Adrenal gland (tissue), 19 donors: ENCODE measurements at places on chromosomes 4 and X. TPM values are rescaled to one million over a fixed set of nuclear protein-coding genes. Genes with fewer than 3 reads are reported as not detected.

DNA sequence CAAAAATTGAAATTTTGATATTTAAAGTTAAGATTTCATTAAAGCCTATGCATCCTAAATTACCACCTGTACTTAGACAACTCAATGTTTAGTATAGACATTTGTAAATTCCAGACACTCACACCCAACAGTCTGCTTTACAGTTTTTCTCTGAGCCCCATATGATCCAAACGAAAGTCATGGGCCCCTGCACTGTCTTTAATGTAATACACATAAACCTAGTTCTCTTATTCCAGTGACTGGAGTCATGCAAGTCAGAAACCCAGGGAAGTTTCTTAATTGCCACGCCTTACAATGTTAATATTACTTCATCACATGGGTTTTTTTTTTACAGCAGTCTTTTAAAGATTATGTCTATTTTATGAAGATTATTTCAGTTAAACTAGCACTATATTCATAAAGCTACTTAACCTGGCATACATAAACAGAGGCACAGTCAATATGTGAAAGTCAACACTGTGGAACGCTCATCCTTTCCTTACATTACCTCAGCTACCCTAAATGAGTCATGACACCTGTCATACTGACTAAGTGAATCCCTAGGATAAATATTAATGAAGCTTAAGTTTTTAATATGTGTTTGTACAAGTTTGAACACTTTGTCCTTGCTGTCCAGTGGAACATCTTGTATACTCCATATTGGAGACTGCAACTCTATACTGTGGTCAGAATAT is 67.7 kb upstream of the H2AZ1 start:
- no peak overlapping the region for H3K27ac ChIP-seq
- H3K4me3 ChIP-seq: no peak overlapping the region
- no peak for DNase-seq
- no peaks in the 10 kb centered on the region for H3K27me3 ChIP-seq
- H3K4me1 ChIP-seq: no peaks in the 10 kb centered on the region

DNA sequence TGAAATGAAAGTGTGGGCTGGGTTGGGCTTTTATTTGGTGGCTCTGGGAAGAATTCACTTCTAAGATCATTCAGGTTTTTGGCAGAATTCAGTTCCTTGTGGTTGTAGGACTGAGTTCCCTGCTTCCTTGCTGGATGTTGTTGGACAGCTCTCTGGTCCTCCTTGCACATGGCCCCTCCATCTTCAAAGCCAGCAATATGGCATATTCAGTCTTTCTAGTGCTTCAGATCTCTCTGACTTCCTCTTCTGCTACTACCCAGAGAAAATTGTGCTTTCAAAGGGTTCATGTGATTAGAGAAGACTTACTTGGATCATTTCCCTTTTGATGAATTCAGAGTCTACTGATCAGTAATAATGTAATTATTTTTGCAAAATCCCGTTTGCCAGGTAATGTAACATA is 12.8 kb upstream of the IGFBP7 start:
- H3K4me3 ChIP-seq: no peak overlapping the region
- no peaks in the 10 kb centered on the region for H3K36me3 ChIP-seq
- H3K27me3 ChIP-seq: no peaks in the 10 kb centered on the region
- DNase-seq: no peak

DNA sequence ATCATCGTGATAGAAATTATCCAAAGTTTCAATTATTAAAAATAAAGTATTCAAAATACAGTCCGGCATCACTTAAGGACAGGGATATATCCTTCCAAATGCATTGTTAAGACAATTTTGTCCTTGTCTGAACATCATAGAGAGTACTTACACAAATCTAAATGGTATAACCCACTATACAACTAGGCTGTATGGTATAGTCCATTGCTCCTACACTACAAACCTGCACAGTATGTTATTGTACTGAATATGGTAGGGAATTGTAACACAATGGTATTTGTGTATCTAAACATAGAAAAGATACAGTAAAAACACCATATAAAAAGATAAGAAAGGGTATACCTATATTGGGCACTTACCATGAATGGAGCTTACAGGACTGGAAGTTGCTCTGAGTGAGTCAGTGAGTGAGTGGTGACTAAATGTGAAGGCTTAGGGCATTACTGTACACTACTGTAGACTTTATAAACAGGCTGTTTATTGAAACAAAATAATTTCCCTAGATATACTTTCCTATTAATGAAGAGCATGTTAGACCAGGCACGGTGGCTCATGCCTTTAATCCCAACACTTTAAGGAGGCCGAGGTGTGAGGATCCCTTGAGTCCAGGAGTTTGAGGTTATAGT is 44.8 kb upstream of the PTPN13 start:
- no peak overlapping the region for H3K4me3 ChIP-seq
- DNase-seq: no peak
- no peaks in the 10 kb centered on the region for H3K4me1 ChIP-seq
- no peak overlapping the region for H3K27ac ChIP-seq
- H3K36me3 ChIP-seq: no peaks in the 10 kb centered on the region

DNA sequence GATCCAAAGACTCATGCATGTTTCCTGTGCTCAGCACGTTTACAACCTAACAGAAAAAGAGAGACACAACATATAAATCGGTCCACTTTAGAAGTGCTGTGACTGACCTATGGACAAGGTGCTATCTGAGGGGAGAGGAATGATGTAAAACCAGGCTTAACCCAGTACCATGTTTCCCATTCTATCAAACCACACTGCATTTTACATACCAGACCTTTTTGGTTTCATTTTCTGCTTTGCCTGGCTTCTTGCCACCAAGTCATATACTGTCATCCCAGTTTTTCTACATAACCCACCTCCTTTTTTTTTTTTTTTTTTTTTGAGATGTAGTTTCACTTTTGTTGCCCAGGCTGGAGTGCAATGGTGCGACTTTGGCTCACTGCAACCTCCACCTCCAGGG is 82.2 kb downstream of the KLF8 start:
- no peaks in the 10 kb centered on the region for H3K4me1 ChIP-seq
- no peak overlapping the region for H3K27ac ChIP-seq
- no peak for DNase-seq
- no peak overlapping the region for H3K4me3 ChIP-seq
- H3K27me3 ChIP-seq: peaks cover 5% of the 10 kb centered on the region

DNA sequence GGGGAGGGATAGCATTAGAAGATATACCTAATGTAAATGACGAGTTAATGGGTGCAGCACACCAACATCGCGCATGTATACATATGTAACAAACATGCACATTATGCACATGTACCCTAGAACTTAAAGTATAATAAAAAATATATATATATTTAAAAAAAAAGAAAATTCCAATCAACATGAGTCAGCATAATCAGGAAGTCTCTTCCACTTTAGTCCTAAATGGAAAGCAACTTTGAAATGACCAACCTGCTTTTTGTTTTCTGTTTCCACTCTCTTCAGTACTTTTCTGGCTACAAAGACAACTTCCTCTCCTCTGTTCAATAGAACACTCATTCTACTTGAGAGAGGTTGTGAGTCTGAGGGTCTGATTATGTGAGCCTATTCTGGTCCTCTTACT is 13.5 kb upstream of the MAGEA8 start:
- no peaks in the 10 kb centered on the region for H3K36me3 ChIP-seq
- no peak overlapping the region for H3K27ac ChIP-seq
- H3K4me3 ChIP-seq: no peak overlapping the region
- H3K4me1 ChIP-seq: no peaks in the 10 kb centered on the region
- no peak for DNase-seq
- H3K27me3 ChIP-seq: peaks cover 5% of the 10 kb centered on the region

DNA sequence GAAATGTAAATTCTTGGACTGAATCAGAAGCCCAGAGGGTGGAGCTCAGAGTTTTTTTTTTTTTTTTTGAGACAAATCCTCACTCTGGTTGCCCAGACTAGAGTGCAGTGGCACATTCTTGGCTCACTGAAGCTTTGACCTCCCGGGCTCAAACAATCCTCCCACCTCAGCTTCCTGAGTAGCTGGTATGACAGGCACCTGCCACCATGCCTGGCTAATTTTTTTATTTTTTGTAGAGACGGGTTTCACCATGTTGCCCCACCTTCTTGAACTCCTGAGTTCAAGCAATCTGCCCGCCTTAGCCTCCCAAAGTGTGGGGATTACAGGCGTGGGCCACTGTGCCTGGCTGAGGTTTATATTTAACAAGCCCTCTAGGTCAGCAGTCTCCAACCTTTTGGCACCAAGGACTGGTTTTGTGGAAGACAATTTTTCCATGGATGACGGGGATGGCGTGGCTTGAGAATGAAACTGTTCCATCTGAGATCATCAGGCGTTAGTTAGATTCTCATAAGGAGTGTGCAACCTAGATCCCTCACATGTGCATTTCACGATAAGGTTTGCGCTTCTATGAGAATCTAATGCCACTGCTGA is 76.7 kb downstream of the FHIP1A start:
- no peaks in the 10 kb centered on the region for H3K4me1 ChIP-seq
- DNase-seq: no peak
- H3K27me3 ChIP-seq: no peaks in the 10 kb centered on the region
- no peaks in the 10 kb centered on the region for H3K36me3 ChIP-seq
- no peak overlapping the region for H3K27ac ChIP-seq
- H3K4me3 ChIP-seq: no peak overlapping the region

DNA sequence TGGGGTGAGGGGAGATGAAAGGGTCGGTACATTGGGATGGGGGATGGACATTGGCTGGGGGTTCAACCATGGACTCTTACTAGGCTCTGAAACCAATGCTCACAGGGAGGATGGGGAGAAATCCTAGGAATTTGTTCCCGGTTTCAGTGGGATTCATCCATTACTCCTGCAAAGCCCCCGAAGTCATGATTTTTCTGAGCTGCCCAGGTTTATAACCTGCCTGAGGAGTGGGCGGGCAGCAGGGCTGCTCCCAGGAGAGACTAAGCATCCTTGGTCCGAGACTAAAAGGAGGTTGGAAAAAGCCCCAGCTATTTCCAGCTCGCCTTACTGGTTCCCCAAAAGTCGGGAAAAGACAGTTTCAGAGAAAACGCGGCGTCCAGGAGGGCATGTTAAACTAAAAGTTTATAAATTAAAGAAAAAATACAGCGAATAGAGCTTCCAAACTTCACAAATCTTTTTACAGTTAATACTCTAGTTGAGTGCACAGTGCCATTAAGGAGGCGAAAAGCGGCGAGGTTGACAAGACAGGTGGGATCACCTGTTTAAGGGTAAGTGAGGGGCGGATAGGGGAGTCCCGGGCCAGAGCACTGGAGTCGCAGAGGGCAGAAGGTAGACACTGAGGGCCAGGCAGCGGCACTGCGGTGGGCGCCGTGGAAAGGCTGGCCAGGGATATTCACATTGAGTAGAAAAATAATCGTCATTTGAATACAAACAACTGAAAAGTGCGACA is 3.7 kb downstream of the NKX3-2 start:
- no peaks in the 10 kb centered on the region for H3K36me3 ChIP-seq
- H3K27ac ChIP-seq: no peak overlapping the region
- H3K27me3 ChIP-seq: peaks cover 90% of the 10 kb centered on the region
- no peaks in the 10 kb centered on the region for H3K4me1 ChIP-seq
- no peak overlapping the region for H3K4me3 ChIP-seq

GRCh38 chr4:14520171-14520570 is 482.1 kb upstream of the CPEB2 start:
- no peaks in the 10 kb centered on the region for H3K27me3 ChIP-seq
- no peak for DNase-seq
- H3K4me3 ChIP-seq: no peak overlapping the region
- H3K4me1 ChIP-seq: no peaks in the 10 kb centered on the region
- H3K36me3 ChIP-seq: no peaks in the 10 kb centered on the region

GRCh38 chr4:167419468-167420140 is 185.3 kb upstream of the SPOCK3 start:
- no peaks in the 10 kb centered on the region for H3K27me3 ChIP-seq
- no peaks in the 10 kb centered on the region for H3K4me1 ChIP-seq

- H3K36me3 ChIP-seq: no peaks in the 10 kb centered on the region
- no peak overlapping the region for H3K4me3 ChIP-seq
- DNase-seq: no peak
Measured at GRCh38 chr4:150136481-150136880, 58.2 kb downstream of the DCLK2 start.

GRCh38 chrX:119784747-119785446 is 6.5 kb downstream of the RPL39 start:
- H3K27me3 ChIP-seq: no peaks in the 10 kb centered on the region
- peaks cover 4% of the 10 kb centered on the region for H3K4me1 ChIP-seq
- no peak overlapping the region for H3K27ac ChIP-seq
- DNase-seq: peak; percentile 32
- H3K36me3 ChIP-seq: peaks cover 23% of the 10 kb centered on the region

DNA sequence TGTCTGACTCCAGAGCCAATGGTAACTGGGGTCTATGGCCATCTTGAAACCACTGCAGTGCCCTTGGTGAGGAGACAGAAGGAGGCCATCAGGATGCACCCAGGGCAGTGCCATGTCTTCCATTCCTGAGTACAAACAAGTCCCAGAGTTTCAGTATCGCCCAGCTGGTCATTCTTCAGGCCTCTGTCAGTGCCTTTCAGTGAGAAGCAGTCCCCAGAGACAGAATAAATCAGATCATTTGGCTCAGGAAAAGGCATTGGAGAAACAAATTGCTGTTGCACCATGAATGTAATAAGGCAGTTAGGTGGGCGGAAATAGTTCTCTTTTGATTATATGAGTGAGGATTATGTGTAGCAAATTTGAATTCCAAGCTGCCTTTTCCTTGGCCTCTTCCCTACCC is 21.3 kb downstream of the ADGRG4 start:
- no peak for DNase-seq
- no peaks in the 10 kb centered on the region for H3K36me3 ChIP-seq
- H3K27ac ChIP-seq: no peak overlapping the region
- peaks cover 12% of the 10 kb centered on the region for H3K27me3 ChIP-seq

DNA sequence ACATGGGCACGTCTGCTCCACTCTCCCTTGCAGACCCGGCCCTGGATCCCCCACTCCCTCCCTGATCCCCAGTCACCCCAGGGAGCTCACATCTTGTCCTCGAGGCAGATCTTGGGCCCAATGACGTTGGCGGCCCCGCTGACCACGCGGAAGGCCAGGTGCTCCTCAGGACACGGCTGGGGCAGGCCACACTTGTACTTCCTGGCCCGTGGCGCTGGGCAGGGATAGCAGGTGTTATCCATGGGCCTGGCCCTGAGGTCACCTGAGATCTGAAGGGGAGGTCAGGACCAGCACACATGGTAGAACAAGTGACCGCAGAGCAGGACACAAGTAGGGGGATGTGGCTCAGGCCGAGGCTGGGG is 7.7 kb downstream of the FAM3A start:
- H3K27me3 ChIP-seq: no peaks in the 10 kb centered on the region
- no peaks in the 10 kb centered on the region for H3K4me1 ChIP-seq
- H3K4me3 ChIP-seq: no peak overlapping the region
- H3K36me3 ChIP-seq: no peaks in the 10 kb centered on the region
- H3K27ac ChIP-seq: no peak overlapping the region

GRCh38 chr4:135731682-135732081 is 1530.1 kb upstream of the PABPC4L start:
- H3K4me1 ChIP-seq: no peaks in the 10 kb centered on the region

- H3K4me3 ChIP-seq: no peak overlapping the region
- no peak for DNase-seq
- H3K4me1 ChIP-seq: peaks cover 10% of the 10 kb centered on the region
- no peaks in the 10 kb centered on the region for H3K27me3 ChIP-seq
- H3K27ac ChIP-seq: no peak overlapping the region
- H3K36me3 ChIP-seq: no peaks in the 10 kb centered on the region
Measured at GRCh38 chr4:10690185-10690907, 5.8 kb upstream of the CLNK start.

- H3K4me3 ChIP-seq: no peak overlapping the region
- H3K36me3 ChIP-seq: no peaks in the 10 kb centered on the region
- DNase-seq: no peak
- H3K27me3 ChIP-seq: no peaks in the 10 kb centered on the region
- no peaks in the 10 kb centered on the region for H3K4me1 ChIP-seq
Measured at GRCh38 chr4:171235521-171235920, 577.7 kb upstream of the GALNTL6 start.

MAGEA2 gene
- not detected for total RNA-seq

ARX gene
- not detected for total RNA-seq

NPY1R gene
- 41.5 TPM for total RNA-seq

TSPYL2 gene
- total RNA-seq: 85.5 TPM

CCNA2 gene
- total RNA-seq: 0.81 TPM

RHOXF2 gene
- total RNA-seq: not detected
